ENCODE measurements at places on chromosomes 16 and 17.

DNA sequence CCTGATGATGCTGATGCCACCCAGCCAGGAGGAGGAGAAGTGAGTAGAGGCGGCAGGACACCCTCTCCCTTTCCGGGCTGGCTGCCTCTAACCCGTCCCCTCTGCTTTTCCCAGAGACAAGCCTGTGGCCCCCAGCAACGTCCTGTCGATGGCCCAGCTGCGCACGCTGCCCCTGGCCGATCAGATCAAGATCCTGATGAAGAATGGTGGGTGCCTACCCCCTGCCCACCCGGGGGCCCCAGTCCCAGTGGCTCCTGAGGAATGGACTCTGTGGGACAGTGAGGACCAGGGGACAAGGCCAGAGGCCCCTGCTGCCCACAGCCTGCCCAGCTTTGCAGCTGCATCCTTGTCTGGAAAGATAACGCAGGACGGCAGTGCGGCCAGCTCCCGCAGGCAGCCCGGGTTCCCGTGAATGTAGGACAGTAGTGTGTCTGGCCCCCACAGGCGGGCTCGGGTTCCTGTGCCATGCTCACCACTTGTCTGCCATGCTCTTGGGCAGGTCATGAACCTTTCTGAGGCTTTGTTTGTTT is 19.9 kb downstream of the POLR3E start:
- no peak for DNase-seq

- DNase-seq: no peak
These were observed 436 bp upstream of the BRIP1 start for GRCh38 chr17:61863801-61864126.

GRCh38 chr17:8444494-8444893 is 8.8 kb downstream of the NDEL1 start:
- DNase-seq: no peak

DNA sequence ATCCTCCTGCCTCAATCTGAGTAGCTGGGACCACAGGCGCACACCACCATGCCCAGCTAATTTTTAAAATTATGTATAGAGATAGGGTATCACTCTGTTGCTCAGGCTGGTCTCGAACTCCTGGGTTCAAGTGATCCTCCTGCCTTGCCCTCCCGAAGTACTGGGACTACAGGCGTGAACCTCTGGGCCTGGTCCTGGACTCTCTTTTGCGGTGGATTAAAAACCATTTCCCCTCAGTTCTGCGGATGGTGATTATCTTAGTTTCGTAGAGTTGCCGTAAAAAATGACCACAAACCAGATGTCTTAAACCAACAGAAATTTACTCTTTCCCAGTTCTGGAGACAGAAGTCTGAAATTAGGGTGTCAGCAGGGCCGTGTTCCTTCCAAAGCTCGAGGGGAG is 28.8 kb downstream of the MGAT5B start:
- no peak for DNase-seq

GRCh38 chr16:85750146-85750826 is 610 bp downstream of the C16orf74 start:
- DNase-seq: no peak

DNA sequence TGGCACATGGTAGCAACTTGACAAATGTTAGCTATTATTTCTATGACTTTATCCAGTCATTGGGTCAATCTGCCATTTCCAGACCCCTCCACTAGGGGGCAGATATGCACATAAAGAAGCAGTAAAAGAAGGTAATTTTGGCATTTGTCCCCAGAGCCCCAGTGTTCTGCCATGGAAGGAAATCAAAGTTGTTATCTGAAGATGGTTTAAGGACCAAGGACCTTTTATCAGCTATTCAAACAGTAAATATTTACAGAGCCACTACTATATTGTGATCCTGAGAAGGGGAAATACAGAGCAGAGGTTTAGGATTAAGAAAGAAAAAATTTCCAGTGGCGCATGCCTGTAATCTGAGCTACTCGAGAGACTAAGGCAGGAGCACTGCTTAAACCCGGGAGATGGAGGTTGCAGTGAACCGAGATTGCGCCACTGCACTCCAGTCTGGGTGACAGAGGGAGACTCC is 20.0 kb downstream of the TRAF4 start:
- DNase-seq: peak; percentile 45

DNA sequence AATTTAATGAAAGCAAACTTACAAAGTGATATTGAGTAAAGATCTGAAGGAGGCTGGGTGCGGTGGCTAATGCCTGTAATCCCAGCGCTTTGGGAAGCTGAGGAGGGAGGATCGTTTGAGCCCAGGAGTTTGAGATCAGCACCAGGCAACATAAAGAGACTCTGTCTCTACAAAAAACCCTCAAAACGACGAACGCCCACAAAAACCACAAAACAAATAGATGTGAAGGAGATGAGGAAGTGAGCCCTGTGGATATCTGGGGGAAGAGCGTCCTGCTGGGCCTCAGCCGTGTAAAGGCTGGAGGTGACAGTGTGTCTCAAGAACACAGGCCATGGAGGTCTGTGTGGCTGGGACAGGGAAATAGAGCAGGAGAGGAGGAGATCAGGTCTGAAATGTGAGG is 68.8 kb downstream of the ITFG1 start:
- DNase-seq: no peak

DNA sequence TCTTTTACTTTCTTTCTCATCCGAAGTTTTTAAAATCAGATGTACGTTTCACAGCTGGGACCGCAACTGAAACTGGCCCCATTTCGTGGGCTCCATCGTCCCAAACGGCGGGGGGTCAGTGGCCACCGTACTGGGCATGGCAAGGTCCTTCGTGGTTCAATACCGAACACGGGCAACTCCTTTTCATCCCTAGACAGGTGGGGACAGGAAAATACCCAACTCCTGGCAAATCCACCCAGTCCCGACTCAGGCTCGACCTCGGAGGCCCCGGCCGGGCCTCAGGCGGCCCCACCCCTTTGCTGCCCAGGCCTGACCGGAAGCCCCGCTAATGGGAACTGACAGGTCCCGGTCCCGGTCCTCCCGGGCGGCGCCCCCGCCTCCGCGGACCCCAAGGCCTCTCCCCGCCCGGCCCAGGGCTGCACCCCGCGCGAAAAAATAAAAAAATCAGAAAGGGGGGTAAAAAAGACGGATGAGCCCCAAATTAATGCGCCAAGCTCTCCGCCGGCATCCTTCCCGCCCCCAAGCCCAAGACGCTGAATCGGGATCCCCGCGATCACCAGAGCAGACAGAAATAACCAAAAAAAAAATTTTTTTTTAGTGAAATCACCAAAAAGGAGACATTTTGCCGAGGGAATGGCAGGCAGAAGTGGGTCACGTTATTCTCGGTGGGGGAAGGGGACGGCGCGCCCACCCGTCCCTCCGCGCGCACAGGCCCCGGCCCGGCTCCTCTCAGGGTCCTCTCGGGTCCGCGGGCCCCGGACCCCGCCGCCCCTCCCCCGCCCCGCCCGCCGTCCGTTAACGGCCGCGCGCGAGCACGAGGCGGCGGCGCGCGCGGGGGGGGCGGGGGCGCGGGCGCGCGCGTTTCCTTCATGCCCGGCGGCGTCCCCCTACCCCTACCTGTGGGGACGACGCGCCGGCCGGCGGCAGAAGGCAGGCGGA is 562 bp downstream of the ZC3H7A start:
- no peak for DNase-seq

- DNase-seq: peak; percentile 50
These were observed 11.3 kb upstream of the MLLT6 start for GRCh38 chr17:38693700-38694329.

- no peak for DNase-seq
These were observed 10.2 kb upstream of the PHKG2 start for GRCh38 chr16:30737794-30738648.

DNA sequence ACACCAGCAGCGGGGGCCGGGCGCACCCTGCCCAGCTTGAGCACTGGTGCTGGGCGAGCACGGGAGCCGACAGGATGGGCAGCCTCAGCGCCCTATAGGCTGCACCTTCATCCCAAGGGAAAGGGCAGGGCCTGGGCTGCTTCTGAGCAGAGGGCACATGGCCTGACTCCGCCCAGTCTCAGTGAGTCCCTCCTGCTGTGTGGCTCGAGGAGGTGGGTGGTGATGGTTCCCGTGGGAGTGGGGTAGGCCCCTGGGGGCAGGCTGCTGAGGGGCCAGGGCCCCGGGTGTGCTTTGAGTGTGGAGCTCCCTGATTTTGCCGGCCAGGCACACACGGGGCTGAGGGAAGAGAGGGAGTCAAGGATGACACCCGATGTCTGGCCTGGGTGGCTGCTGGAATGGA is 37.9 kb downstream of the TSC2 start:
- DNase-seq: no peak

DNA sequence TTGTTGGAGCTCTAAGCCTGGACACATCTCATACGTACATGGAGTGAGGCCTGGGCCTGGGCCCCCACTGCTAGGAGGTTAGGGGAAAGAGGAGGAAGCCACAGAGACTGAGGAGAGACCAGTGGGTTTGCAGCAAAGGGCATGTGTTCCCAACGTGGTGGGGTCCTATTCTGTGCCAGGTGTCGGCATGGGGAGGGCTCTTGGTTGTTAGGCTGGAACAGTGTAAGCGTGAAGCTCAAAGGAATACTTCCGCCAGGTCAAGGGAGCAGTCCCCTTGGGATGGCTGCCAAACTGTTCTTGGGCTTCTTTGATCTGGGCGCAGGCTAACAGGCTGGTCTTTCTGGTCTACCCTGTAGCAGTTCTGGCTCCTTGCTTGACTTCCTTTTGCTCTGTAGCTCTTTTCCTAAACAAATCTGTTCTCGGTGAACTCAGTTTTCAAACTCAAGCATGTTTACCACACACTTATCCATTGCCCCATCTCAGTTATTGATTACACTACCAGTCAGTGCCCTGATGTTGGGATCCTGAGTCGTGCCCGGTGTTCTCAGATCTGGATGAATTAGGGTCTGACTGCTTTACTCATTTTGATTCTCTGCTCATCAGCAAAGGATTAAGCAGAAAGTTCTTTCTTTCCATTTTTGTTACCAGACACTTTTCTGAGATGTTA is 36.4 kb downstream of the GPT2 start:
- no peak for DNase-seq

DNA sequence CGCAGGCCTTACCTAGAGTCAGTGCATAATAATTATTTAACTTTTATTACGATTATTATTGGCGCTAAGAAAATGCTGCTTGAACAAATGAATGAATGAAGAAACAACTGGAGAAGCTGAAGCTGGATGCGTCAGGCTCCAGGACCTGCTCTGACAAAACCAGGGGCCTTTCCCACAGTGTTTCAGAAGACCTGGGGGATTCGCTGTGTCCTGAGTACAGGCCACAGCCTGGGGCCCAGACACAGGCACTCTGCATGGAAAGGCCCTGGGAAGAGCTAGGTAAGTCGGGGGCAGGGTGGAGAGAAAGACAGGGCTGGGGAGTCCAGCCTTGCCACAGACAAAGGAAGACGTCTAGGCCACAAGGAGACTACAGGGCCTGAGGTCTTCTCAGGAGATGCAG is 226.1 kb downstream of the ZNF423 start:
- DNase-seq: no peak

GRCh38 chr16:21646721-21647561 is 5.5 kb downstream of the IGSF6 start:
- no peak for DNase-seq

GRCh38 chr17:44203731-44204440 is 4.2 kb upstream of the ATXN7L3 start:
- peak; percentile 15 for DNase-seq

DNA sequence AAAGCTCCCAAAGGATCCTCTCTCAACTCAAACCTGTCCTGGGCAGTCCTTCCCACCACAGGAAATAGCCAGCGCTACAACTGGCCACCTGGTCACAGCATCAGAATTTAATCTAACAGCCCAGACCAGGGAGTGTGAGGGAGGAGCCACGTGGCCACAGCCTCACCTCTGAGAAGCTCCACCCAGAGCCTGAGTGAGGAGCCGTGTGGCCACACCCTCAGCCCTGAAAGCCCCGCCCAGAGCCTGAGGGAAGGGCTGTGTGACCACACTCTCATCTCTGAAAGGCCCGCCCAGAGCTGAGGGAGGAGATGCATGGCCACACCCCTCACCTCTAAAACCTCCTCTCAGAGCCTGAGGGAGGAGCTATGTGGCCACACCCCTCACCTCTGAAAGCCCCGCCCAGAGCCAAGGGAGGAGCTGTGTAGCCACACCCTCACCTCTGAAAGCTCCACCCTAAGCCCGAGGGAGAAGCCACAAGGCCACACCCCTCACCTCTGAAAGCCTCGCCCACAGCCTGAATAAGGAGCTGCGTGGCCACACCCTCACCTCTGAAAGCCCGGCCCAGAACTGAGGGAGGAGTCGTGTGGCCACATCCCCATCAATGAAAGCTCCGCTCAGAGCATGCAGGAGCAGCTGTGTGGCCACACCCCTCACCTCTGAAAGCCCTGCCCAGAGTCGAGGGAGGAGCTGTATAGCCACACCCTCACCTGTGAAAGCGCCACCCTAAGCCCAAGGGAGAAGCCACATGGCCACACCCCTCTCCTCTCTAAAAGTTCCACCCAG is 28.6 kb downstream of the SLC38A8 start:
- no peak for DNase-seq

DNA sequence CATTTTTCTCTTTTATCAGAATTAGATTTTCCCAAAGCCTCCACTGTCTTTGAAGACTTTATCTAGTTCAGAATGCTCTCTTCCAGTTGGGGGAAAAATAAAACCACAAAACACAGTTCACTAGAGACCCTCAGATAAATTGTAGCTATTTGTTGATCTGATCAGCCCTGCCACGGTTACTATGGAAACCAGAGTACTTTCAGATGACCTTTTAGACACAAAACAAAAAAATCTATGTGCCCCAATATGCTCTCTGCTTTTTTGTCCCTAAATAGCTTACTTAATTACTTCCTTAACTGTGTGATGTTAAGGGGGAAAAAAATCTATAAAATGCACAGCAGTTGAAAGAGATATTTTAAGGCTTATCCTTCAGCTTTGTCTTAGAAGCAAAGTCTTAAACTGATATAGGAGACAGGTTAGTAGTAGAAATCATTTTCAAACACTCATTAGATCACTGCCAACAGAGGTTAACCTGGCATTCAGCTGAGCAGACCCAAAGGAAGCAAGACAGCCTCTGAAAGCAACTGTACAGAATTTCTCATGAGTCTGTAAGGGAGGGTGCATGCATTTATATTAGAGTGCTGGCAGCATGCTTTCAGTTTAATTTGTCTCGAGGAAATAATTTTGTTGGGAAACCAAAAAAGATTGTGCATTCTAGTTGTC is 129.9 kb upstream of the CACNG5 start:
- DNase-seq: no peak

DNA sequence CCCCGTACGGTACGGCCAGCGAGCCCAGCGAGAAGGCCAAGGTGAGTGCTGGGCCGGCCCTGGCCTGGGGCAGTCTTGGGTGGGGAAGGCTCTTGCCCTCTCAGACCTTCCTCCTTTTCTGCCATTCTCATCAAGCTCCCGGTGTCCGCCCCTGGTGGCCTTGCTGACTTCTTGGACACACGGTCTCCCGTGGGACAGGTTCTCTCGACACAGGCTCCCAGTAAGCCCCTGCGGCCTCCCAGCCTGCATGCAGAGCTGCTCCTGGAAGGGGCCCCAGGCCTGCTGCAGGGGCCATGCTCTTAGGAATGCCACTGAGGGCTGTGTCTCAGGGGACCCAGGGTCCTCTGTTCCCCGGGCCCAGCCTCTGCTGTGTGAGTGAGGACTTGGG is 17.6 kb downstream of the PRSS27 start:
- DNase-seq: no peak

DNA sequence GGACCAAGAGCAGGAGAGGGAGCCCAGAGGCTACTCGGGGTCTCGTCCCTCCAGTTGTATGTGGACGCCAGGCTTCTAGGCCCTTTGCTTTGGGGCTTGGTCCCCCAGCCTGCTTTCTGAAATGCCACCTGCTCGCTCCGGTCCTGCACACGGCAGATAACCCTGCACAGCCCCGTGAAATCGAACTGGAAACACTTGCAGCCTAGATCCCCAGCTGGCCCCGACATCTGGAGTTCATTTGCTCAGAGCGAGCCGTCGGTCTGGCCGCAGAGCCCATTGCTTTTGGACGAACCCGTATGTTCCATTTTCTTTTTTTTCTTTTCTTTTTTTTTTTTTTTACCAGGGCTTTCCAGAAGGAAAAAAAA is 22.9 kb downstream of the C1QTNF1 start:
- no peak for DNase-seq

GRCh38 chr16:17370223-17370707 is 100.5 kb downstream of the XYLT1 start:
- DNase-seq: no peak

Data from NCI-H1092 (cell line).